ENCODE measurements at places on chromosomes 3 and 15. TPM values are rescaled to one million over a fixed set of nuclear protein-coding genes. Genes with fewer than 3 reads are reported as not detected.

SPESP1 gene
- total RNA-seq: 1.0 TPM

PFN2 gene
- total RNA-seq: 129 TPM

RASGRP1 gene
- total RNA-seq: 0.85 TPM

ARL6 gene
- total RNA-seq: 4.6 TPM
